ENCODE measurements at places on chromosomes 5 and 9.

DNA sequence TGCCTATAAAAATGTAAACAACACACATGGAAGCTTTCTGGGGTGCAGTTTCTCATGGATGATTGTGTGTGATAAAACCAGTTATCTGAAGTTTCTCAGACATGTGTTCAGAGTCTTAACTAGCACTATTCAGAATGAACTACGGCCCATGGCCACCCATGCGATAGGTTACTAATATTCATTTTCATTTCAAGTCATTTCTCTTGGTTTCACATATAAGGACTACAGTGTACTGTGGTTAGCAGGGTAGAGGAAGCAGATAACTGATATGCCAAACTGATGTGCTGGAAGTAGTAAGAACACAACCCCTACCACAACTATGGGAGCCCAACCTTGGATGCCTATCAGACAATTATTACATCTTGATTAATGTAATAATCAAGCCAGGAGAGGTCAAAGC lies 372.1 kb downstream of the DTWD2 start:
- no peak for DNase-seq

DNA sequence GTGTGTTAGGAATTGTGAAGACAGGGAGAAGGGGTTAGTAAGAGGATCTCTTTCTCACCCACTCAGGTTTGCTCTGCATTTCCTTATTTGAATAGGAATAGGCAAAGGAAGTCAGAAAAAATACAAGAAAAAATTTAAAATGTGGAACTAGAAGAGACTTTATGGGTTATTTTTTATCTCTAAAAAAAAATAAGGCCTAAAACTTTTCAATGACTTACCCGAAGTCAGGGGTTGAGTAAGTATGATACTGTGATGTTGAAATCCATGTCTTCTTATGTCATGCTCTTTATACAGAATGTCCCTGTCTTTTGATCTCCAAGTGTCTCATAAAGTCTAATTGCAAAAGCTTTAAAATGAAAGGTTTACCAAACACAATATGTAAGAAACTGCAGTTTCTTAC lies 148.3 kb upstream of the PIK3R1 start:
- DNase-seq: no peak

- no peak for DNase-seq
Measured at GRCh38 chr5:9009931-9010651, 535.8 kb downstream of the SEMA5A start.

DNA sequence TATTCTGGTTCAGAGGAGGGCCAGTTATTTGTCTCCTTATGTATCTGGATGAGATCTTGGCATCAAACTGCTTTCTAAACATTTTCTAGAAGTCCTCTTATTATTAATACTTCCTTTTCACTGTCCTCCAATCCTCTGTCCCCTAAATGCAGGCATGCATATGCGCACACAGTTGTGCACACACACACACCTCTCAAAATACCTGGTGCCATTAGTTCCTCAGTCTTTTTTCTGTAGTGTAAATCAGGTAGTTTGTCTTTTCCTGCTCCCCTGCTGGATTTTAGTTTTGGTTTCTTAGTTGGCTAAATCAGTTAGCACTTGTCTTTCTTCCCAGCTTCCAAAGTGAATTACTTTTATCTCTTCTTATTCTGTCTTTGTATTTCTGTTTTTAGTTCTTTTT lies 55.8 kb upstream of the LRRC70 start:
- no peak for DNase-seq

GRCh38 chr9:68546596-68547390 lies 6.1 kb upstream of the TMEM252 start:
- DNase-seq: peak; percentile 78

- no peak for DNase-seq
Measured at GRCh38 chr5:53512539-53512938, 32.1 kb downstream of the FST start.

DNA sequence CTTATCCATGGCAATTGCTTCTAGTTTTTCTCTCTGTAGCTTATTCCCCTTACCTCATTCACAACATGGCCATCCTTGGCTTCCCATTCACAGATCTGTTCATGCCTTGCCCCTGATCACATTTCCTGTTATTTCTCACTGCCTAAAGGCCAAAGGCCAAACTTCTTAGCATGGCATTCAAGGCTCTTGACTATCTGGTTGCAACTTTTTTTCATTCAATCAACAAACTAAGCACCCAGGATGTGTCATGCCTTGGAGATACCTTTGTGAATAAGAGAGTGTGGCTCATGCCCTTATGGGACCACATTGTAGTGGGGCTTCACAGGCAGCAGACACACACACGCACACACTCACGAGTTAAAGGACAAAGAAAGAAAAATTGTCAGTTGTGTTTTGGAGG lies 27.6 kb downstream of the FGF1 start:
- DNase-seq: no peak

DNA sequence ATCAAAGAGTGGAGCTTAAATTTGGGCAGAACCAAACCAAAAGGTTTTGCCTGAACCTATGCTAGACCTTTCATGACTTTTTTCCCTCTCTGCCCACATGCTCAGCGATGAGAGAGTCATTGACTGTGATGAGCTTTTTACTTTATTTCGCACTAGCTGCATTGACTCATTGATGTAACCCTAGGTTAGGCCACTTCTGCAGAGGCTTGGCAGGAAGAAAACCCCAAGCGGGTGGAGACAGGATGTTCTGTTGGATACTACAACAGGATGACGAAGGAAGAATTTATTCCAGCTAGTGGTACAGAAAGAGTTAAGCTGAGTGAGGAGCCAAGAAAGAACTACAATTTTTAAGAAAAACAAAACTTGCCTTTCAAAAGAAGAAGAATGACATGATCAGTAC lies 18.4 kb downstream of the AGXT2 start:
- peak; percentile 87 for DNase-seq

GRCh38 chr5:105954341-105954740 lies 1716.4 kb downstream of the EFNA5 start:
- DNase-seq: no peak

GRCh38 chr5:16932401-16932800 lies 3.7 kb downstream of the MYO10 start:
- DNase-seq: no peak

- DNase-seq: no peak
Measured at GRCh38 chr9:122302237-122303093, 37.8 kb downstream of the MRRF start.

DNA sequence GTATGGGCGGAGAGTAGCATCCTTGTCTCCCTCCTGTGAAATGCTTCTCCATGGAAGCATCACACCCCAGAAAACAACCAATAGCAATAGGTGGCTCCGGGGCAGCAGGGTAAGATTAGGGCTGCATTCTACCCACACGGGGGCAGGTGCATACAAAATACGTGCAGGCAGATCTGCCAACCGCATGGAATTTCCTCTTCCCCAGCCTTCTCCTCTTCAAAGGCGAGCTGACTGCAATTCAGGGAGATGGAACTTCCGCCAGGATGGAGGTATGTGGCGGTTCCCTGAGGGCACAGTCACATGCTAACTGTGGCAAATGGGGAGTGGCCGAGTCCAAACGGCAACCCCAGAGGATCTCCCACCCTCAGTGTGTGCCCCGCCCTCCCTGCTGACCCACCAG lies 81.5 kb downstream of the LMNB1 start:
- no peak for DNase-seq

GRCh38 chr9:132410642-132411041 lies 631 bp downstream of the CFAP77 start:
- DNase-seq: no peak

GRCh38 chr5:155408465-155408864 lies 394.9 kb downstream of the KIF4B start:
- no peak for DNase-seq

DNA sequence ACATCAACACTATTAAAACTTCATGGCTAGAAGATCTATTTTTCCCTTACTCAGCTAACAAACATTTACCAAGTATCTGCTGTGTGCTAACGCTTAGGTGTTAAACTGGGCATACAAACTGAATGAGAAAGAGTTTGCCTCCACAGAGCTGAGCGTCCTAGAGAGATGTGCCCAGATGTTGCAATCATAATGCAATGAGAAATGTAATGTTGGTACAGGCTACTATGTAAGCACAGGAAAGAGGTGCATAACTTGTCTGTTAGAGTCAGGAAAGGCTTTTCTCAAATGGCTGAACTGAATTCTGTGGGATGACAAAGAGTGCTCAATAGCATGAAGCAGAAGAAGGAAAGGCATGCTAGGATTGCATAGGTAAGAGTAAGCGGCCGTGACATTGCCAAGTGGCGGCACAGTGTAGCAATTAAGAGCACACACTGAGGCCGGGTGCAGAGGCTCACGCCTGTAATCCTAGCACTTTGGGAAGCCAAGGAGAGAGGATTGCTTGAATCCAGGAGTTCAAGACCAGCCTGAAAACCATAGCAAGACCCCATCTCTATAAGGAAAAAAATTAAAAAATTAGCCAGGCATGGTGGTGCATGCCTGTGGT lies 137.8 kb downstream of the MEF2C start:
- DNase-seq: no peak

DNA sequence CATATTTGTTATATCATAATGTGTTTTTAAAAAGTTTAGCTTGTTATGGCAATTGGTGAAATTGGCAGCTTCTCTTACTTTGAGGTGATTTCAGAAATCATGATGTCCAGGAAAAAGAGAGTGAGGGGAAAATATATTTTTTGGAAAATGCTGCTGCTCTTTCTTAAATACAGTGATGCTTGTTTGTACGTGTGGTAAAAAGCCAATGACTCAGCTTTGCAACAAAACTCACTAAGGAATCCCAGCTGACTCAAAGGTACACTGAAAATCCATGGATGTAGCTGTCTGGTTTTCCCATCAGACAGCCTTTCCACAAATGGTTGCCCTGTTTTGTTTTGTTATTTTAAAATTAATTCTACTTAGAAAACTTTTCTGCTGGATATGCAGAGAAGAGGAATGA lies 306.4 kb upstream of the PAPPA start:
- DNase-seq: peak; percentile 20

DNA sequence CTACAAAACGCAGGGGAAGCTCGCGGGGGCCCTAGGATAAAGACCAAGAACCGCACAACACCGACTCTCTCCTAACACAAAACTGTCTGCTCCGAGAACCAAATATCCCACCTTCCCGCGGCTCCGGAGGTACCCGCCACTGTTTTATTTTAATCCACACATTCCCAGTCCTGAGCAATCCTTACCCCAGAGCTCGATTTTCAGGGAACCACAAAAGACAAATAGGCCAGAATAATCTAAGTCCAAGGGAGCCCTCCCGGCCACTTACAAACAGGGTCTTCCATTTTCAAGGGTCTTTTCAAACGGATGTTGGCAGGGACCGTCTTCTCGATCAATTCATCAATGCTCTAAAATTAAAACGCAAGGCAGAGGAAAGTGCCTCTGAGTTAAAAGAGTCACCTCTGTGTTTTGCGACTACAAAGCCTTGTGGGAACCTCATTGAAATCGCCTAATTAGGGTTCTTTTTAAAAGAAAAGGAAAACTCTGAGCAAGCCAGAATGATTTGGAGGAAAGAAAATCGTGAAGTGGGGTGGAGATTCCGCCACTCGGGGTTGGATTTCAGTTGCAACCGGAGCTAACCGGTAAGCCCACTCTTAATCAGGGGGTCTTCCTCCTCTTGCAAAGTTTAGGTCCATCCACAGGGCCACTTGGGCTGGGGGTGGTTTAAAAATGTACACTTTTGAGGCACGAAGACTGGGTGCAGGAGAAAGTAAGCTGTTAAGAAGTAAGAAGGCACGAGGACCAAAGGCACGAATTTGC lies 1.0 kb downstream of the GLDC start:
- peak; percentile 23 for DNase-seq

DNA sequence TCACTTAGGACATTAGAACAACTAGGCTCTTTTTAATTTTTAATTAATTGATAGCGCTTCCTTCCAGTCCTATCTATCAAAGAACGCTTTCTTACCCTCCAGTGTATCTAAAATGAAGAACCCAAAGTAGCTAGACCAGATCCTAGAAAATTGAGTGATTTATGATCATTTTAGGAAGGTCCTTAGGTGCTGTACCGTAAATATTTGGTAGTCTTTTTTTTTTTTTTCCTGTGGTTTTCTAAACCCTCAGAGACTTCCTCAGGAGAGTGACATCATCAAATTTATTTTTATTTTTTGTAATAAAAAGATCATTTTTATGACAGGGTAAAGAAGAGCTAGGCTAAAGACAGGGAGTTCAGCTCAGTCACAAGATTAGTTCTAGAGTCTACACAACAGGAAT lies 197.4 kb downstream of the WDR70 start:
- no peak for DNase-seq

DNA sequence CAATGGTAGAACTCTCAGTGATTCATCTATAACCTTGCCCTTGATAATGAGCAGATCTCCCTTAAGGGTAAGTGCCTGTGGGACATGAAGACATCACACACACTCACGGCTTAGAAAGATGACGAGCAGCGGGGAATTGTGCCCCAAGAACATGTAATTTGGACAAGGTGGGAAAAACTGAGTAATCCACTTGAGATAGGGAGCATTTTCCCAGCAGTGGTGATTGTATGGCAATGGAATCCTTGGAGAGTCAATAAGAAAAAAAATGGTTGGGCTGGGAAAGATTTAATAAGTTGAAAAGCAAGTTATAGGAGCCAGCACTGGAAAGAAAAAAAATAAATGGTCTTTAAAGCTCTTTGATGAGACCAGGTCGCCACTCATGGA lies 193.1 kb downstream of the GLIS3 start:
- DNase-seq: no peak

DNA sequence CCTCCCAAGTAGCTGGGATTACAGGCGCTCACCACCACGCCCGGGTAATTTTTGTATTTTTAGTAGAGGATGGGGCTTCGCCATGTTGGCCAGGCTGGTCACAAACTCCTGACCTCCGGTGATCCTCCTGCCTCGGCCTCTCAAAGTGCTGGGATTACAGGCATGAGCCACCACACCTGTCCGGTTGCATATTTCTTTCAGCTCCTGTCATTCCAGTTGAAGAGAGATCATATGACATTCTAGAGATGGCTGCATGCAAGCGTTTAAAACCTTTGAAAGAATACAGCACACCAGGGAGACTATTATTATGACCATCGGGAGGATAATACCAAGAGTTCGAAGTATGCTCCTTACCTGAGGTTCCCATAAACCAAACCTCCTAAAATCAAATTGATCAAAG lies 9.6 kb upstream of the NIM1K start:
- no peak for DNase-seq

DNA sequence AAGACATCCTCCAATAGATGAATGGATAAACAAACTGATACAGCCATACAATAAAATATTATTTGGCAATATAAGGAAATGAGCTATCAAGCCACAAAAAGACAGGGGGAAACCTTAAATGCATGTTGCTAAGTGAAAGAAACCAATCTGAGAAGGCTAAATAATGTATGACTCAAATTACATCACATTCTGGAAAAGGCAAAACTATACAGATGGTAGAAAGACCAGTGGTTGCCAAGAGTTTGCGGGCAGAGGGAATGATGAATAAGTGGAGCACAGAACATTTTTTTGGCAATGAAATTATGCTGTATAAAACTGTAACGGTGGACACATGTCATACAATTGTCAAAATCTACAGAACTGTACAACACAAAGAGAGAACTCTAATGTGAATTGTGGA lies 63.3 kb downstream of the CSF2 start:
- no peak for DNase-seq

All from kidney tubule cell (primary cell).